ENCODE measurements at places on chromosomes 5 and 9.

- no peak for DNase-seq
Observed at GRCh38 chr9:92706218-92706940, 36.4 kb upstream of the IPPK start.

- no peak for DNase-seq
Observed at GRCh38 chr5:132669966-132670882, 3.6 kb upstream of the IL4 start.

DNA sequence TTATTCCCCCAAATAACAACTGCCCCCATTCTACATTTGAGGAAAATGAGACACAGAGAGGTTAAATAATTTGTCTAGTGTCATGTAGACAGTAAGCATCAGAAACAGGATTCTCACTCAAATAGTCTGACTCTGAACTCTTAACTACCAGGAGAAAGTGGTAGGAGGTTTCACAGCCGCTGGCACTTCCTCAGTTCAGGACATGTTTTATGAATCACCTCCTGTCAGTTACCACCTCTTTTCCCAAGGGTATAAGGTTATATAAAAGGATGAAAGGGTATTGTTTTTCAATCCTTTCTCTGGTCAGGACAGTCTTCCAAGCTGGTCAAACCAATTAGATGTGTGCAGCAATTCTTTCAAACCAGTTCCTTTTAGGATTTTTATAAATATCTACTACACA is 52.1 kb downstream of the TSSK1B start:
- no peak for DNase-seq

DNA sequence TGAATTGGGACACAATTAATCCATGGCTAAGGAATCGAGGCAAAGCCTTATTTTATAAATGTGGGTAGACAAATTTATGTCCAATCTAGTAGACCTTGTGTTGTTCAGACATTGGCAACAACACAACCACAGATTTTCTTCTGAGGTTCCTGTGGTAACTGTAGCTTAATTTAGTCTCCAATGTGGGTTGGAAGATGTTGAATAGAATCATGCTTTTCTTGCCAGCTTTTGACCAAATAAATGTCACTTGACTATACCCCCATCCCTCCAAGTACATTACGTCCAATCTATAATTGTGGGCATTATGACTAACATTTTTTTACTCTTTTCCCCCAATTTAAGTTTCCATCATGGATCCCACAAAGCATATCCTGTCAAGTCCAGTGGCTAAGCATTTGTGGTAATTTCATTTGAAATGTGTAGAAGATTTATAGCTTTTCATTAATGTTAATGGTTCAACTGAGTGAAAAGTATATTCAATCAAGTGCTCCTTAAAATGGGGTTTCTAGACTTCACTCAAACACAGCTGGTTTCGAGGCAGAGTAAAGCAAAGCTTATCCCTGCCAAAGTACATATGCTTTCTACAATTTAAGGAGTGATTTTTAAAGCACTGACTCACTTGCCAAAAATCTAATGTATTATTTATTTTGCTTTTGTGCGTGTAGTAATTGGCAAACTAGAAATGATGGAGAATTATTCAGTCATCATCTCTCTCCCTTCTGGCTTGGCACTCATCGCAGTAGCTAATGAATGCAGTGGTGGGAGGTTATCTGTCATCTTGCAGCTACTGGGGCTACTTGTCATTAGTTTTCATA is 141.8 kb downstream of the FAM174A start:
- no peak for DNase-seq

DNA sequence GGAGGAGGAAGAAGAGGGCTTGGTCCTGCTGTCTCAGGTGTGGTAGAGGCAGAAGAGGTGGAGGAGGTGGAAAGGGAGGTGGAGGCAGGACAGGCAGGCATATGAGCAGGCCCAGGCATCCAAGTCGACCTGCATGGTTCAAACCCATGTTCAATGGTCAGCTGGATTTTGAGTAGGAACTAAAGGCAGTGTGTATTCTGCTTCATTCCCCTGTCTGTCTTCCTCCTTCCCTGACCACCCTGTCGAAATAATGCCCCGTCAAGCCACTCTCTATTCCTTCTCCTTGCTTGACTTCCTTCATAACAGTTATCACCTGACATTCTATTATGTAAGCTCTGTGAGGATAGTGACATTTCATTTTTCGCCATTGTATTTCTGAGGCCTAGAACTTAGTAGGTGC is 34.8 kb downstream of the ATP6V0E1 start:
- DNase-seq: no peak

- no peak for DNase-seq
Observed at GRCh38 chr5:179267071-179267670, 78.1 kb downstream of the ADAMTS2 start.

GRCh38 chr9:123174887-123175518 is 93.4 kb downstream of the STRBP start:
- DNase-seq: no peak

DNA sequence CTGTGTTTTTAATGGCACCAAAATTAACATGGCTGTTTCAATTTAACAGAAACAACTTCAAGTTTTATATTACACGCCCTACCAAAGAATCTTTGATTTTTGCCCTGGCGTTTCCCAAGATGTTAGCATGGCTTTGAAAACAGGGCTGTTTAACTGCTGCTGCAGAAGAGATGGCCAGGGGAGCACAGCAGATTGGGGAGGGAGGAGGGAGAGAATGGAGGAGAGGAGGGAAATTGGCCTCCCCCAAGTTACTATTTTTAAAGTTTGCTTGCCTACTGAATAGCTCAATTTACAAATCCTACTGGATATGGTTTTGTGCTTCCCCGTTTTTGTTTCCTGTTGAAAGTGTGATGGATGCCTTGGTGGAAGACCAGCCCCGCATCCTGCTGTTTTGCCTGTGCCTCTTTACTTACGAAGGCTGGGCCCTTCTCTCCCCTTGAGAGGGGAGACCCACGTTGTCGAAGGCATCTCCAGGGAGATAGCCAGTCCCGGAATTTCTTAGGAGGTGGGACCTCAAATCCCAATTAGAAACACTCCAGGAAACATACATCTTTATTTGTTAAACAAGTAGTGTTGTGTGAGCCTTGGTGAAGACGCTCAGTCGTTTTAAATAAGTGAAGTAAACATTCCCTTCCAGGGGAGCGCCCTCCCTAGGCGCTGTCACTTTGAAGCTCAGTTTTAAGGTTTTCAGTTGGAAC is 98.6 kb downstream of the AOPEP start:
- no peak for DNase-seq

DNA sequence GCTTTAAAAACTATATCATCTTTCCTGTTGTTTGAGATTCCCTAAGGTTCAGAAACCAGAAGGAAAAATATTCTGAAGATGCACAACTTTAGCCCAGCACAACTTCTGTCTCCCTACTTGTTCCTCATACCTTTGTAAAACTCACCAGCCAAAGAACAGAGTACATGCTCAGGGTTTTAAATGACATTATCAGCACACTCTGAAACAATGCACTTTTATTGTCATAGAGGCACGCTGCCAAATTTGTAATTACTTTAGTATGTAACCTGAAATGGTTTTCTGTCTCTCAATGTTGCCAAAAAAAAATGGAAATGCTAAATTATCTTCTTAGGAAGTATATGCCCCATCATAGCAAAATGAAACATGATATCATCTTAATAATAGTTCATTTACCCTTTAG is 383.6 kb upstream of the CDH6 start:
- no peak for DNase-seq

- no peak for DNase-seq
Observed at GRCh38 chr5:137360607-137361006, 138.5 kb downstream of the SPOCK1 start.

All from NCI-H2107 (cell line).